ENCODE measurements at places on chromosomes 2 and 18.

- DNase-seq, result no peak
- no peaks in the 10 kb centered on the region for H3K36me3 ChIP-seq
- no peak overlapping the region for H3K4me3 ChIP-seq
- H3K27ac ChIP-seq, result no peak overlapping the region
These were observed 23.1 kb upstream of the COPS8 start for GRCh38 chr2:237062585-237062984.

DNA sequence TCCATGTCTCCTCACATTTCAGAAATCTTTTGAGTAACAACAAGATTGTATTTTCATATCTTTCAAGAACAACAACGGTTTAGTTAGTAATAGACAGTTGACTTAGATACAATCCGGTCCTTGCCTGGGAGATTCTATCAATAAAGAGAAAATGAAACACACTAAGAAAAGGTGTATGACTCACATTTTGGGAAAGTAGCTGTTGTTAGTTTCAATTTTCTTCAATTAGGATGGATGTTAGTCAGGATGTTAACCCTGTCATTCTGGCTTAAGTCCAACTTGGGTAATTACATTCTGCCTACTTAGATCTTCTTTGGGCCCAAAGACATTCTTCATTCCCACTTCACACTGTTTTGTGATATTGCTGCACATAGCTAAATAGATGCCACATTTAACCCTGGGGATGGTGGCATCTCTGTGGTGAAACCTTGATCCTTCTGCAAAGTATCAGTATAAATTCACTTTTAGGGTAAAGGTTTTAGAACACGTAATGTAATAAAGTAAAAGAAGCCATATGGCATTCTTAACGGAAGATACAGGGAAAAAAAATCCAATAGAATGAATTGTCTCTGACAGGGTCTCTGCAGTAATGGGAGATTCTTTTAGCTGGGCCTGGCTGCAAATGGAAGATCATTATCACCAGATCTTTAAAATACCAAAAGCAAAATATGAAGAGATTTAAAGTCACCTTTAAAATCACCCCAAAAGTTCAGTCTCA is 365.5 kb downstream of the FIGN start:
- no peaks in the 10 kb centered on the region for H3K4me1 ChIP-seq
- no peaks in the 10 kb centered on the region for H3K36me3 ChIP-seq
- no peaks in the 10 kb centered on the region for H3K27me3 ChIP-seq
- no peak overlapping the region for H3K27ac ChIP-seq
- DNase-seq, result no peak

- H3K4me3 ChIP-seq, result no peak overlapping the region
- H3K4me1 ChIP-seq, result peaks cover 23% of the 10 kb centered on the region
- no peak for DNase-seq
These were observed 237.0 kb downstream of the HDAC4 start for GRCh38 chr2:239163688-239164334.

- no peaks in the 10 kb centered on the region for H3K36me3 ChIP-seq
- H3K27ac ChIP-seq, result no peak overlapping the region
- H3K27me3 ChIP-seq, result no peaks in the 10 kb centered on the region
- peaks cover 3% of the 10 kb centered on the region for H3K4me1 ChIP-seq
These were observed 10.1 kb downstream of the KIF3C start for GRCh38 chr2:25972049-25972823.

DNA sequence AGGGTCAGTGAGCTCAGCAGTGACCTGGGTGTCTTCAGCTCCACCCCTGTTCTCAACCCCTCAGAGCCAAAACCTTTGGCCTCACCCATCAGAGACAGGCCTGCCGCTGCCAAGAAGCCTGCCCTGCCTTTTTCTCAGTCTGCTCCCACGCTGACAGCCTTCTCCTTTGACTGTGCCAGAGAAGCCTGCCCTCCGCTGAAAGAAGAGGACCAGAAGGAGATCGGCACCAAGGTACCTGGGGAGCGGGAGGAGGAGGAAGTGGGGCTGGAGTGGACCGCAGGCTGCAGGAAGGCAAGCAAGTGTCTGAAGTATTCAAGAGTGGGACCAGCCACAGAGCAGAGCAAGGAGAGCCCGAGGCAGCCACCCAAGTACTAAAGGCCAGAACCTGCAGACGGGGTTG is 33.2 kb downstream of the TOGARAM2 start:
- no peak for DNase-seq
- H3K4me3 ChIP-seq, result peak overlapping the region; percentile 81
- peaks cover 40% of the 10 kb centered on the region for H3K36me3 ChIP-seq
- no peaks in the 10 kb centered on the region for H3K27me3 ChIP-seq

GRCh38 chr2:240435948-240436682 is 652 bp downstream of the GPC1 start:
- DNase-seq, result no peak
- H3K36me3 ChIP-seq, result peaks cover 8% of the 10 kb centered on the region
- H3K27me3 ChIP-seq, result peaks cover 46% of the 10 kb centered on the region
- no peak overlapping the region for H3K27ac ChIP-seq
- peak overlapping the region; percentile 65 for H3K4me3 ChIP-seq
- H3K4me1 ChIP-seq, result peaks cover 11% of the 10 kb centered on the region
